ENCODE measurements at places on chromosomes 3 and 15.

- DNase-seq = no peak
These were observed 70.0 kb upstream of the KLF13 start for GRCh38 chr15:31256378-31257265.

DNA sequence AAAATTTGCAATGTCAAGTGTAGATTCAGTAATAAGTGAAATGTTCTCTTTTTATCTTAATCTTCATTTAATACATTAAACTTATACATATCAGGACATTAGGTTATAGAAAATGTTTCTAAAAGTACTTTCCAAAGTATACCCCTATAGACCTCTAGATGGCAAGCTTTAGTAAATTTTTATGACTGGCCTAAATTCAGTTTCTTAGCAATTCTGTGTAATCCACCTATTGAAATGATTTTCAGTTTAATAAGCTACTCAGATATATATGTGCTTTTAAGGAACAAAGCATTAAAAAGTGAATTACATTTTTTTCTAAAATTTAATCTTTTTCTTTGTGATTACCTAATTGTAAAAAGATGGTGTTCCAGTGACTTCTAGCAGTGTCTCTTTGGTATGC lies 342.2 kb downstream of the GBE1 start:
- DNase-seq = no peak

DNA sequence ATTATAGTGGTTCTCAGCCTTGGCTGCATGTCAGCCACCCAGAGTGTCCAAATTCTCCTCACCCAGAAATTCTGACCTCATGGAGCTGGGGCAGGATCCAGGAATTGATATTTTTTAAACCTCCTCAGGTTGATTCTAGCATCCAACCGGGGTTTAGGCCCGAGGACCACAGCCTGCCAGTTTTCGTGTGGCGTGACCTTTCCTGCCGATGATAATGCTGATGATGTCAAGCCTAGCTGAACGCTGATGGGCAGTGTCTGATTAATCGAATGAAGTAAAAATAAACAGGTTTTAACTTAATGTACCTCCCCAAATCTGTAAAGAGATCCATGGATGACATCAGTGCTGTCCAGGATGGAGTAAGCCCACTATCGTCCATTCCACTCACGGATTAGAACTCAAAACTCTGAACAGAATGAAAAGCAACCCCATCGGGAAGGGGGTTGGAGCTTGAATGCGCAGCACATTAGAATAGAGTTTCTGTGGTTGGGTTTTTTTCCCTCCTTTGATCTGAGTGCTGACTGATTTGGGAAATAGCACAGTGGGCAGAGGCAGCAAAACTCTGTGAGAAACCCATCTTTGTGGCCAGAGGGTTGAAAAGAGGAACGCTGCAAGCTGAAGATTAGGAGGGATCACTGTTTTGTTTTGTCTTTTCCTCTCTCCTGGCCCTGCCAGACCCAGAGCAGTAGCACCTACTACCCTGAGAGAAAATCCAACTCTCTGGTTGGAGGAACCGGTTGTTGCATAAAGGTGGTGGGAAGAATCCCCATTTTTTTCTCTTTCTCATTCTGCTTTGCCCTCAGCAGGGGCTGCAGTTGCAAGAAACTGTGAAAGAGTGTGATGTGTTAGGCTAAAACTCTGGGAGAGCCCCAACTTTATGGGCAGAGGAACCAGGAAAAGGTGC lies 153.9 kb downstream of the APBA2 start:
- no peak for DNase-seq

GRCh38 chr3:134090031-134090430 lies 60.3 kb upstream of the SLCO2A1 start:
- DNase-seq = no peak

DNA sequence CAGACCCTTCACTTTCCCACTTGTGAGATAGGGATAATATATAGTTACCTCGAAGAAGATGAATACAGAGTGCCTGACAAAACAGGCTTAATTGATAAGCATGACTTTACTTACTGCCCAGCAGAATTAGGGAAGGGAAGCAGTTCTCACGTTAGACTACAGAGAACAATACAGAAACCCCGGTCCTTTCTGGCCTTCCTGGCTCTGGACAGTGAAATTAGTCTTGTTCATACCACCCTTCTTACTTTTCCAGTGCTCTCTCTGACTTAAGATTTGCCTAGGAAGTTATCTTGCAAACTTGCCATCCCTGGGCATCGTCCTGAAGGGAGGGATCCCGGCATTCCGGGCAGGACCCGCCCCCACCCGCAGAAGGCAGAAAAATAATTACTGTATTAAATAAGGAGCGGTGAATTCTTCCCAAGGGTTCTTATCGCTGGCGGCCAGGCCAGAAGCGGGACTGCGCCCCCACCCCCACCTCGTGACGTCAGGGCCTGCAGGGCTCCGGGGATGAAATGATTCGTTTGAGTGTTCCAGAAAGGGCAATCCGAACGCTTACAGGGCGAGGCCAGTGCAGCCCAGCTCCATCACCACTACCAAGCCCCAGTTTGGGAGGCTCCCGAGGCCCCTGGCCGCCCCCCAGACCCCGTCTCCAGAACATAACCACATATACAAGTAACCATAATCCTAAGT lies 8.4 kb downstream of the SOX2 start:
- DNase-seq = no peak

DNA sequence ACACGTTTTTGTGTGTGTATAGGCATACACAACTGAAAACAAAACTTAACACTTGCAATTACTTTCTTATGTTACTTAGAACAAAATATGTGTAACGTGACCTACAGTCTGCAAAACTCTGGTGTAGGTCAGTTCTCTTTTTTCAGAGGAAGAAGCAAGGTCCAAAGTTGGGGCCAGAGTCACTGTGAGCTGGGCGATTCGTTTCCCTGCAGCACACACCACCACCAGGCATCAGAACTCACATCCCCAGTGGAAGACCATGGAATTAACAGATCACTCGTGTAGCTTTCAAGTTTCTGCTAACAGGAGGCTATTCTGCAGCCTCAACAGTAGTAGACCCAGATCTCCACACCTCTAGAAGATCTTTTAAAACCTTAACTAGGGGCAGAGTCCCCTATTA lies 25.8 kb downstream of the ANP32A start:
- no peak for DNase-seq

- no peak for DNase-seq
These were observed 94.6 kb downstream of the FOXP1 start for GRCh38 chr3:71488882-71489281.

- DNase-seq = no peak
These were observed 102.4 kb downstream of the ETFA start for GRCh38 chr15:76208786-76209424.

Data from activated T-helper 1 cell treated with anti-CD3 and anti-CD28 coated beads, Interleukin-12 subunit alpha, Interleukin-12 subunit beta, Interleukin-2, Interleukin-4 antibody, amounts not matched to agents 30 ng/mL and 10 ng/mL and 1 ng/mL, durations not matched to agents 14 hours and 24 hours and 36 hours (primary cell).